Endodermal cell (in vitro differentiated cells): ENCODE measurements at places on chromosomes 16 and 17. TPM values are rescaled to one million over a fixed set of nuclear protein-coding genes. Genes with fewer than 3 reads are reported as not detected.

CDH11 gene
- total RNA-seq, result 0.73 to 1.3 TPM (median 0.99 TPM) in 3 replicates

NPIPB8 gene
- not detected in 3 replicates for total RNA-seq

TBC1D3H gene
- not detected in 2 replicates for total RNA-seq

HS3ST2 gene
- 0.18 and 0.32 TPM in 2 replicates for total RNA-seq

TBC1D3C gene
- total RNA-seq, result 0.22 TPM in 1 of 2 replicates, not detected in the other

ARHGDIG gene
- 19.2 and 21.0 TPM in 2 replicates for total RNA-seq

DHX8 gene
- total RNA-seq, result 30.7 to 64.2 TPM (median 57.1 TPM) in 3 replicates

NLRC3 gene
- 0.06 to 0.11 TPM in 2 of 3 replicates, not detected in the other for total RNA-seq

CNGB1 gene
- 0.29 and 0.59 TPM in 2 replicates for total RNA-seq

CD300H gene
- total RNA-seq, result not detected in 2 replicates

LRRC36 gene
- 0.73 to 1.3 TPM (median 1.3 TPM) in 3 replicates for total RNA-seq

PLXDC1 gene
- total RNA-seq, result 9.0 to 15.5 TPM (median 11.5 TPM) in 3 replicates

CCDC78 gene
- 8.1 and 8.5 TPM in 2 replicates for total RNA-seq

CHST4 gene
- 3.0 and 3.2 TPM in 2 replicates for total RNA-seq

TMIGD1 gene
- total RNA-seq, result not detected in 3 replicates

SPATA22 gene
- total RNA-seq, result not detected in 3 replicates

SYCE1L gene
- 9.2 and 13.6 TPM in 2 replicates for total RNA-seq

USP43 gene
- total RNA-seq, result 11.2 and 12.6 TPM in 2 replicates

METTL16 gene
- 39.5 to 63.9 TPM (median 59.6 TPM) in 3 replicates for total RNA-seq

SDK2 gene
- total RNA-seq, result 5.0 and 7.0 TPM in 2 replicates
